ENCODE measurements at places on chromosomes 6 and 20.
A peak's percentile ranks its signal among the peaks of the same experiment; 100 is the strongest.

DNA sequence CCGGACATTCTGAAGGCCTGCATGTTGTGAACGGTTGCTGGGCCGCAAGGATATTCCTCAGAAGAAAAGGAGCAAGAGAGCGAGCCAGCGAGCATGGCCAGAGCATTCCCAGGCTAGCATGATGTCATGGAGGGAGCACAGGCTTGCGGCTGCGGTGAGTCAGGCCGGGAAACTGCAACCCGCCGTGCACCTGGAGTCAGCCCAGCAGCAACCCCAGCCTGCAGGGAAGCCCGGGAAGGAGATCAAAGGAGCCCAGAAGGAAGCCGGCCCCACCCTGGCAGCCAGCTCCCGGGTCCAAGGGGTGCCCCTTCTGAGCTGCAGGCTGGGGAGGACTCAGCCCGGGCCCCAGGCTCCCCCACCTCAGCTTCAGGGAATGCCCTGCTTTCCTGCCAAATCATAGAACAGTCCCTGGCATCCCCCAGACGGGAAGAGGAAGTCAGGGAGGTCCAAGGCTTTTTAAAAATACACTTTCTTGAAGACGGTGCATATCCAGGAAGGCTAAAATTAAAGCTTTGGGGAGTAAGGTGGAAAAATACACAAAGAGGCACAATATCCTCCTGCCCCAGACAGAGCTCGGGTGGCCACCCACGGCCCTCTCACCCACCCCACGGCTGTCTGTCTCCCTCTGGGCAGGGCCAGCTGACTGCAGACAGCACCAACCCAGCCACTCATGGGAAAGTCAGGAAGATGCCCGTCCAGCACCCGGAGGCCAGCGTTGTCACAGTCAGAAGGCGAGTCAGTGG, 53.7 kb downstream of the BMP7 start:
- no peak for DNase-seq

DNA sequence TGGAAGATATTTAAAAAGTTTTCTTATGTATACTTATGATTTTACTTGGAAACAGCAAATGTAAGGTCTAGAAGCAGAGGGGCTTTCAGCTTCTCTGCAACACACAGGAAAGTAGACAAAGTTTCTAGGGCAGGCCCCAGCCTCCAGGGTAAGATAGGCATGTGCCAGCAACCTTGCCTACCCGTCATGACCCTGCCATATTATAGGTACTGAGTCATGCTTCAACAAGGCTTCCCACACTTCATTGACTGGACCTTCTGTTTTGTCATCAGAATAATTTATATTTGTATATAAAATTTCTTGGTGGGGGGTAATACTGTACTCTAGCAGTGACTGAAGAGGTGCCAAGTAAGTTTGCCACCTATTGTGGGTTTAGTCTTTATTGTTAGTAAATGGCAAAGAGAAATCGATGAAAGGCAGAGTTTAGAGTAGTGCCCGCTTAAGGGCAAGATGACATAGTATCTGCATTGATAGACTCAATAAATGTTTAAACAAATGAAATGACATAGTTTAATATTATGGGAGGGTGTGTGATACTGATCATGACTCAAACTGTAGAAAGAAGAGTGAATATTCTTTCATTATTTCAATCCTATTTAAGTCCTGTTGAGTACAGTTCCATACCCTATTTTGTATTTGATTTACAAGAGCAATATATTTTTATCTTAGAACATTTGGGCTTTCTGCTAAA, 95.6 kb downstream of the JARID2 start:
- DNase-seq = no peak

GRCh38 chr20:7571521-7572055, 368.7 kb downstream of the HAO1 start:
- DNase-seq = no peak

- no peak for DNase-seq
Observed at GRCh38 chr6:166617359-166617758, 9.7 kb downstream of the RPS6KA2 start.

- no peak for DNase-seq
Observed at GRCh38 chr6:166999884-167000253, 672 bp downstream of the CEP43 start.

DNA sequence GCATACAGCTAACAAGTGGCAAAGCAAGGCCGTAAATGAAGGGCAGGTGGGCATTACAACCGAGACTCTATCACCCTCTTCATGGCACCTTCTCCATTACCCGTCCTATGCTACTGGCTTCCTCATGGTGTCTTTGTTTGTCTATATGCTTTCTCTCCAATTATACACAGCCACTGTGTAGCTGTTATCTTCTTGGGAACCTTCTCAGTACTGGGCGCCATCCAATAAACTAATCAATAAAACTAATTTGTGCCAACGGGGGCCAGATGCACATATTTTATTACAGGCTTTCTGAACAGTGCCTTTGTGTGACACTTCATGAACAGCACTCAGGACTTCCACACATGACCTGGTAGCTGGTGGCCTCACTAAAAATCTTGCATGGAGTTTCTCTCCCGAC, 149.8 kb upstream of the PCSK2 start:
- no peak for DNase-seq

DNA sequence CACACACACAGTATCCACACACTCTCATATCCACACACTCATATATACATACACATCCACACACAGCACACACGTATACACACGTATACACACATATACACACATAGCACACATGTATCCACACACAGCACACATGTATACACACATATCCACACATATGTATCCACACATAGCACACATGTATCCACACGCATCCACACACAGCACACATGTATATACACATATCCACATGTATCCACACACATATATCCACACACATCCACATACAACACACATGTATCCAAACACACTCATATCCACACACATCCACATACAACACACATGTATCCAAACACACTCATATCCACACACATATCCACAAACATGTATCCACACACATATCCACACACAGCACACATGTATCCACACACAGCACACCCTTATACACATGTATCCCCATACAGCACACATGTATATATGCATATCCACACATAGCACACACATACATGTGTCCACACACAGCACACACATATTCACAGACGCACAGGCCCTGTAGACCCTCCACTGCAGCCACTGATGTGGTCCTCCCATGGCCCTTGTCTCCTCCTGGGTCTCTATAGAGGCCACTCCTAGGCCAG, 172.1 kb downstream of the CDH4 start:
- DNase-seq = no peak

DNA sequence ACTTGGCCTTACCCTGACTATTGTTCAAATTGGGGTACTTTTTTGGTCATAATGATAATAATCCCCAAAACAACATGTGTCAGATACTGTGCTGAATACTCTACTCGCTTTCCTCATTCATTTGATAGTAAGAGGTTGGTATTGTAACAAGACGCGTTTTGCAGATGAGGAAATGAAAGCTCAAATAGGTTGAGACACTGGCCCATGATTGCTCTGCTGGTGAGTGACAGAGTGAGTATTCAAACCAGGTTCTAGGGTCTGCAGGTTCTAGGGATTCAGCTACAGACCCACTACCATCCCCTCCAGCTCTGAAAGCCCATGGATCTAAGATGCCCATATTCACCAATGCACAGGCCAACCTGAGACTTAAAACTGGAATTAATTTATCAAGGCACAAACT, 1.3 kb upstream of the ENPP4 start:
- no peak for DNase-seq

DNA sequence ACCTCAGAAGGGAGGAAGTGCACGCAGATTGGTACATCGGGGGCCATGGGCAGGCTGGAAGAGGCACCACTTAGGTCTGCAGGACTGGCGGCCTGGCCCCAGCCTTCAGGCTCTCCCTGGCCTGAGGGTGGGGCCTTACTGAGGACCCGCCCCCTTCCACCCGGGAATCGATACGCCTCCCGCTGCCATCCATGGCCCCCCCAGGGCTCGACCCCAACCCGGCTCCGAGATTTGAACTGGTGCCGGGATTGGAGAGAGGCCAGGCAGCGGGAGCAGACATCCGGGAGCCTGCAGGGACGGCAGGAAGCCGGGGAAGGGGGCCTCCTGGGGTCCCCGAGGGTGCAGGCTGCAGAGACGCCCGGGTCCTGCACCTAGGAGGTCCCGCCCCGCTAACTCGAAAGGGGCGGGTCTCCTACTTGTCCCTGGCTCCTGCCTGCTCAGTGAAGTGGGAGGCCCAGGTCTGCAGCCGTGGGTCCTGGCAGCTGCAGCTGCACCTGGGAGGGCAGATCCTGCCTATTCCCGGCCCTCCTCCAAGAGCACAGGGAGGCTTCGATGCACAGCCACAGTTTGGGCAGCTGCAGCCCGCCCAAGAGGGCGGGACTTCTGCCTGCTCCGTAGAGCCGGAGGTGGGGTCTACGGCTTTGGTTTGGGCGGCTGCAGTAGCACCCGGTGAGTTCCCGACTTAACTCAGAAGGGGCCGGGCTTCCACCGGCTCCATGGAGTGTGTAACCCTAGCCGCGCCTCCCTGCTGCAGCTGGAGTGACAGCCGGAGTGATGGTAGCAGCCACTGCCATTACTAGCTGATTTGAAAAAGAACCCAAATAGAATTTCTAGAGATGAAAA, 35.2 kb upstream of the TBC1D22B start:
- peak; percentile 45 for DNase-seq

GRCh38 chr6:53922539-53922981, 127.8 kb downstream of the LRRC1 start:
- DNase-seq = no peak

DNA sequence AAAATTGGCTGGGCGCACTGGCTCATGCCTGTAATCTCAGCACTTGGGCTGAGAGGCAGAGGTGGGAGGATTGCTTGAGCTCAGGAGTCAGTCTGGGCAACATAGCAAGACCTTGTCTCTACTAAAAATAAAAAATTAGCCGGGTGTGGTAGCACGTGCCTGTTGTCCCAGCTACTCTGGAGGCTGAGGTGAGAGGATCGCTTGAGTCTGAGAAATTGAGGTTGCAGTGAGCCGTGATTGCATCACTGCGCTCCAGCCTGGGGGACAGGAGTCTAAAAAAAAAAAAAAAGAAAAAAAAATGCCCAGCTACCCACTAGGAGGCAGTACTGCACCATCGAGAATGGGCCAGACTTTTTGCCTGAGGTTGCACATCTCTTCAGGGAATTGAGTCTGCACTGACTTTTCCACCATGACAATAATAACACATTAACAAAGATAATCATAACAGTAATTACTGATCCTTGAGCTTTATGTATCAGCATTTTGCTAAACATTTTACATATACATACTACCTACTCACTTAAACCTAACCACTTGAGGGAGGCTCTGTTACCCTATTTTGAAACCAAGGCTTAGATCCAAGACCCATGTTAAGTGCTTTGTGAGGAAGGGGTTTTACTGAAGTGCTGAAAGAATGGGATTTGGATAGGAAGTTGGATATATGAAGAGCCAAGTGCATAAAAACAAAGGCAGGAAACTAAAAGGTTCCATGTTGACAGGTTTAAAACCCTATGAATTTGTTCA, 21.0 kb downstream of the SRSF3 start:
- no peak for DNase-seq

- no peak for DNase-seq
Observed at GRCh38 chr20:31593221-31594001, 11.7 kb upstream of the ID1 start.

GRCh38 chr6:27962506-27962905, 5.5 kb downstream of the OR2B6 start:
- no peak for DNase-seq

- no peak for DNase-seq
Observed at GRCh38 chr6:143543435-143543834, 31.9 kb upstream of the FUCA2 start.

GRCh38 chr6:53691667-53692133, 26.1 kb upstream of the KLHL31 start:
- DNase-seq = no peak

DNA sequence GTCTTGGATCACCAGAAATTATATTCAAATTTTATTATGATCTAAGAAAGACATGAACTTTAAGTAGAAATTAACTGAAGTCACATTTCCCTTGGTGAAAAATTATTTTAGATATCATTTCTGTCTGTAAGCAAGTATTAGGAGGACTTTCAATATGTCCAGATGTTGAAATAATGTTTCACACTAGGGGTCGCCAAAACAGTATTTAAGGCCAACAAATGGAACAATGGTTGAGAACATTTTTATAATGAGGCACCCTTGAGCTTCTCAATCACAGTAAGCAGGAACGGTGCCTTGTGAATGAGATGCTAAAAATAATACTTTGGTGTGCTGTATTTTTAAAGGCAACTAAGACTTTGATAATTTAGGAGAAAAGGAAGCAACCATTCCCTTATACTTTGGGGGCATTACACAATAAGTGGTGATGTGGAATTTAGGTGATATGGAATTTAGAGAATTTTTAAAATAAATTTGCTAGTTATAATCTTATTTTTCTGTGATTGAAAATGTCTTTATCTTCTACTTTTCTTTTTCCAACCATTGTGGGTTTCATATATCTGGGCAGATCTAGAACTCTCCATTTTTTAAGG, 9.6 kb upstream of the SF3B5 start:
- no peak for DNase-seq

DNA sequence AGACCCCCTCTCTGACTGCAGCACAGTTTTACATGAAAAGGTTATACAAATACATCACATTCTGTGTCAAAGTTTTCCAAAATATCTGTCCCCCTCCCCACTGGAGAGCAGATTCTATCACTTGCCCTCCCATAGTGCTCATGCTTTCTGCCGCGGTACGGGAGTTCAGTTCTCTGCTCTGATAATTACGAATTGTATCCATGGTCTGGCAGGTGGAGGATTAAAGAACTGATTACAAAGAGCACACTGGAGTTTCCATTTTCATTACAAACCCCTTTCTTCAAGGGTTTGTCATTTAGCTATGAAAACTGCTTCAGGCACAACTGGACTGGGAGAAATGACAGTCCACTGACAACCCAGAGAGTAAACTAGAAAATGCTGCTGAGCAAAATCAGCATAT, 166.0 kb downstream of the PDSS2 start:
- no peak for DNase-seq

DNA sequence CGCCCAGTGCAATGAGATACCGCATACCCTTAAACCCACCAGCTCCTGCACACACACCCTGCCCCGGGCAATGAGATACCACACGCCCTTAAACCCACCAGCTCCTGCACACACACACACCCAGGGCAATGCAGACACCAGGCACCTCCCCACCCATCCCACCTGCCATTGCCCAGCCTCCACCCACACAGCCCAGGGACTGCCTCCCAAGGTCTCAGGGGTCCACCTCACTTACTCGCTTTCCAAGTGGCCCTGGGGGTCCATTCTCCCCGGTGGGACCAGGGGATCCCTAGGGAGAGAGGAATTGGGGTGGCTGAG, 24.0 kb downstream of the COL11A2 start:
- DNase-seq = no peak

- no peak for DNase-seq
Observed at GRCh38 chr20:47191074-47191673, 165.3 kb downstream of the ZMYND8 start.

GRCh38 chr20:17128206-17128605, 98.6 kb upstream of the PCSK2 start:
- no peak for DNase-seq

DNA sequence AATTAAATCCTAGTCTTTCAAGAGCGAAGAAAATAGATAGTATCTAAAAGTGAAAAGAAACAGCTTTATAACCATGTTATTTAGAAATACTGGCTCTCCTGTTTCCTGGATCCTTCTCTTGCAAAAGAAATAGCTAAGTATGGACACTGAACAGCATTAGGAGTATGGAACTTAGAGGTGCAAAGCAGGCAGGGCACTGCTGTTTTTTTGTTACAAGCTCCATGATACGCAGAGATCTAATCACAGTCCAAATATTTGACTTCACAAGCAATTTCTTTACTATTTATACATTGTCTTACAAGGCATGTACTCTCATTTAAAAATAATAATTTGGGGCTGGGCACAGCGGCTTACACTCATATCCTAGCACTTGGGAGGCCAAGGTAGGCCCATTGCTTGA, 7.6 kb downstream of the TRPC4AP start:
- no peak for DNase-seq

GRCh38 chr20:9025011-9025410, 43.9 kb upstream of the PLCB4 start:
- no peak for DNase-seq

All from activated T-cell treated with anti-CD3 and anti-CD28 coated beads for 1 hour (primary cell).